ENCODE measurements at places on chromosomes 6 and 20.

GRCh38 chr20:32366380-32366779, 8.2 kb downstream of the ASXL1 start:
- DNase-seq: no peak

GRCh38 chr20:58670102-58670501, 19.0 kb downstream of the STX16 start:
- no peak for DNase-seq

DNA sequence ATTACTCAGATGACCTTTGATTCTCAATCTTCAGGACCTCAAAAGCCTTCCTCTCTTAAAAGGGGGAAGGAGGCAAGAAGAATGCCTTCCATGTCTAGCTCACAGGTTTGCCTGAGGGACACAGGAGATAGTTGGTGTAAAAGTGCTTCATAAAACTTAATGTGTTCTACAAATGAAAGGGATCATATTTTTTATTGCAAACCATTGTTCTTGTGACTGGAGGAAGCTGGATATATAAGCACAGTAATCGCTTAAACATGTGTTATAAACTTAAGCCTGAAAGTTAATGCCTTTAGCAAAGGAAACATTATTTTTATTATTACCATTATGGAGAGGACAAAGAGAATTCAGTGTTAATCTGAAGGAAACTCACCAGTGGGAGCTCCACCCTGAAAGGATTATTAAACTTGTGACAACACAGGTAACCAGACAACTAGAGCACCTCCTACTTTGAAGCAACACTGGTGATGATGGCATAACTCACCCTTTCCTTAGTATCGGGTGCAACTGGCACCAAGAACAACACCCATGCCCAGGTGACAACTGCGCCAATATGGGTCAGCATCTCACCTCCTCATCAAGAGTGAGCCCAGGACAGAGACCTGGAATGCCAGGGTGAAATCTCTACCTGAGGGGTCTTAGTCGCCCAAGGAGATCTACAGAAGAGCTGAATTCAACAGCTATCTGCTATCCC, 288.7 kb upstream of the PRDM1 start:
- no peak for DNase-seq

DNA sequence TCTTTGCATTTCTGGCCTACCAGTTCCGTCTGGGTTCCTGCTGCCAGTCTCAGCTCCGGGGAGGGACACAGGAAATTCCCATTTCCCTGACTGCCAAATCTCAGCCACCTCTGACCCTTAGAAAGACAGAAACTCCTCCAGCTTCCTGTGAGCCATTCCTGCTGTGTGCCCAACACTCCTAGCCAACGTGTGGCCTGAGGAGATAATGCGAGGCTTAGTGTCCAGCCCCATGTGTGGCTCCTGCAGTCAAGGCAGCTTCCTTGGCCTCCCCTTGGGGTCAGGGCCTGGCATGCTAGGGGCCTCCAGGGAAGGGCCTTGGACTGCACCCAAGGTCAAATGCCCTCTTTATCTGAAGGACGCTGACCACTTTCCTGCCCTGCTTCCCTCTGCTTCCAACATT, 45.1 kb downstream of the MAFB start:
- DNase-seq: no peak

- no peak for DNase-seq
These were observed 536.0 kb downstream of the BCKDHB start for GRCh38 chr6:80642452-80642851.

DNA sequence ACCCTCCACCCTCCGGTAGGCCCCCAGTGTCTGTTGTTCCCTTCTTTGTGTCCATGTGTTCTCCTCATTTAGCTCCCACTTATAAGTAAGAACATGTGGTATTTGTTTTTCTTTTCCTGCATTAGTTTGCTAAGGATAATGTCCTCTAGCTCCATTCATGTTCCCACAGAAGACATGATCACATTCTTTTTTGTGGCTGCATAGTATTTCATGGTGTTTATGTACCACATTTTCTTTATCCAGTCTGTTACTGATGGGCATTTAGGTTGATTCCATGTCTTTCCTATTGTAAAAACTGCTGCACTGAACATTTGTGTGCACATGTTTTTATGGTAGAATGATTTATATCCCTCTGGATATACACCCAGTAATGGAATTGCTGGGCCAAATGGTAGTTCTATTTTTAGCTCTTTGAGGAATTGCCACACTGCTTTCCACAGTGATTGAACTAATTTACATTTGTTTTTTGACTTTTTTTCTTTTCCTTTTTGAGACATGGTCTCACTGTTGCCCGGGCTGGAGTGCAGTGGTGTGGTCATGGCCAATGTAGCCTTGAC, 4.5 kb downstream of the KPNA5 start:
- no peak for DNase-seq

DNA sequence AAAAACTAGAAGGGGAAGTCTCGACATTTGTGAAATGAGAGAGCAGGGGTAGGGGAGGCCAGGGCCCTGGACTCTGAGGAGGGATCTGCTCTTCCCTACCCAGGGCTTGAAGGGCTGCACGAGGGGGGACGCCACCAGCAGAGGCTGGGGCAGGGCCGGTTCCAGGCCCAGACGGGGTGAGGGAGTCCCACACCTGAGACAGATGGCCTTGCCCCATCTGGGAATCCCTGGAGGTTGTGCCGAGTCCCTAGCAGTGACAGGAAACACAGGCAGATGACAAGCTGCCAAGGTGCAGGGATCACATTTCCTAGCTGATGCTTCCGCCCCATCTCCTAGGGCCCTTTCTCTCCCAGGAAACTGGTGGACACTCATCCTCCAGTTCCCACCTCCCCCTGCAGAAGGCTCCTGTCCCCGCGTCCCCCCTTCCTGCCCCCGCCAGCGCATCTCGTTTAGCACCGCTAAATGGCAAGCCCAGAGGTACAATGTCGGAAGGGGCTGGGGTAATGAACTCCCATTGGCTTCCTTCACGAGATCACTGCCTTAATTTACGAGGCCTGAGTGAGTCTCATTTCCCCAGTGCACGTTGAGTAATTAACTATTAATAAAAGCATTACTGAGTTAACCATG, 35.2 kb upstream of the CDH22 start:
- DNase-seq: no peak

DNA sequence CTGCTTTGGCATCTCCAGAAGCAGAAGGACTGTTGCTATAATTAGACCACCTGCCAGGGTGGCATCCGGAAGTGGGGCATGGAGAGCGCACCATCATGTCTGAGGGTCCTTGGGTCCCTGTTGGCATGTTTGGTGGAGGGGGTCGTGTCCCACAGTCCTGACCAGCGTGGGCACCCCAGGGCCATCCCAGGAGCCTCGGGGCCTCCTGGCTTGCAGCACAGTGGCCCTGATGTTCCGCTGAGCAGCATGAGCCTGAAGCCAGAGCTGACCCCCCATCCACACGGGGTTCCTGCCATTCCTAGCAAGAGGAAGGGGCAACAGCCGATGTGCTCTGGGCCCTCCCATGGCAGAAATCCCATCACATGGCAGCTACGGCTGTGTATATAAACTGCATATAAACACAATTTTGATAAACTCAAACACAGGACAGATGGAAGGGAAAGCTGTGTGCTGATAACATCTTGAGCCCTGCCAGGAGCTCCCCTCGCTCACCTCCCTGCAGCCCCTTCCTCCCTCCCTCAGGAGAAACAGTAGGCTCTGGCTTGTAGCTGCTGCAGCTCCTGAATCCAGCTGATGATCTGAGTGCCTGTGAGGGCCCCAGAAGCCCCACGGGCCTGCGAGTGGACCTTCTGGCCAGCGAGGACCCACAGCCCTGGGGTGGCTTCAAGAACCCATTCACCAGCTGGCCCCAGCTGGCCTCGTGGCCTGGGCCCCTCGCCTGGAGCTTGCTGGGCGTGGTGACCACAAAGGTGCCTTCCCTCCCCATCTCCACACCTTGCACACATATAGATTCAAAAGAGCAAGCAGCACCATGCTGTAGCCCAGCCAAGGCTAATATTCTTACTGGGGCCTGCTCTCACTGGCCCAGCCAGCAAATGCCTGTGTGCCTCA, 321.6 kb downstream of the CDH4 start:
- no peak for DNase-seq

GRCh38 chr6:49606721-49607390, 29.8 kb downstream of the RHAG start:
- DNase-seq: no peak

- no peak for DNase-seq
These were observed 2.2 kb downstream of the CD83 start for GRCh38 chr6:14119784-14120183.

DNA sequence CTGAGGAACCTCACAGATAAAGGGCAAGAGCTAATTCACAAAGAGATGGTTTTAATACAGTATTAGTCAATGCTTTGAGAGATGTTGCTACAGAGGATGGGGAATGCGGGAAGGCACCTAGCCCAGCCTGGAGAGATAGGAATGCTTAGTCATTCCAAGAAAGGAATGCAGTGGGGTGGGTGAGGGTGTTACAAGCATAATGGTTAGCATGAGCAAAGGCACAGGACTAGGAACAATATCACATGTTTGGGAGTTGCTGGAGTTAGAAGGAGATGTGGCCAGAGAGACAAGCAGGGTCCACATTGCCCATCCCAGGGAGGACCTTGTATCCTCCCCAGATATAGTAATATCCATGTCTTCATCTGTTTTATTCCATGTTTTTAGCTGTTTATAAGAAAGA, 107.0 kb upstream of the OGFRL1 start:
- DNase-seq: no peak

- DNase-seq: no peak
These were observed 30.4 kb upstream of the PREX1 start for GRCh38 chr20:48858075-48858790.
